ENCODE measurements at places on chromosomes 13 and 19.

GRCh38 chr19:46489445-46490272 is 6.0 kb downstream of the PNMA8B start:
- no peaks in the 10 kb centered on the region for H3K36me3 ChIP-seq
- H3K27ac ChIP-seq, result no peak overlapping the region
- peaks cover 16% of the 10 kb centered on the region for H3K27me3 ChIP-seq

- no peak overlapping the region for H3K27ac ChIP-seq
- H3K36me3 ChIP-seq, result no peaks in the 10 kb centered on the region
- no peak overlapping the region for H3K4me3 ChIP-seq
- H3K4me1 ChIP-seq, result no peaks in the 10 kb centered on the region
- DNase-seq, result peak; percentile 56
Observed at GRCh38 chr19:50777830-50778303, 7.6 kb downstream of the GPR32 start.

DNA sequence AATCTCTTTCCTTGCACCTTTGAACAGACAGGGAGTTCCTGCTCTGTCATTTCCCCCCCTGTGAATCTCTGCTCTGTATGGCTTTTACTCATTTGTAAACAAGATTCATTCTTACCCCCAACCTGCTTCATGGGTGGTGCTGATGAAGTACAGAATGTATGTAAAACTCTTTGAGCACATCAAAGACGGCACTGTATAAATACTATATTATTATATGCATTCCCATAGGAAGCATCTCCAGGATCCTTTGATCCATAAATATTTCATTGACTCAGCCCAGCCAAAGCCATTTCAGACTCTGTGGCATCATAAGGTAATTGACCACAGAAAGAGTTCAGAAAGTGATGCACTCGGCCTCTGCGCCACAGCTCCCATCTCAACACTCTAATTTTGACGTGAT is 208.7 kb downstream of the EFNB2 start:
- no peaks in the 10 kb centered on the region for H3K36me3 ChIP-seq
- no peaks in the 10 kb centered on the region for H3K27me3 ChIP-seq
- no peaks in the 10 kb centered on the region for H3K4me1 ChIP-seq
- H3K4me3 ChIP-seq, result no peak overlapping the region
- H3K27ac ChIP-seq, result no peak overlapping the region
- no peak for DNase-seq

GRCh38 chr13:28100150-28101121 is at the start of gene FLT3:
TSS of gene FLT3 (minus strand) at chr13:28100576. CDS start at chr13:28100510, 66 bp downstream.
- no peaks in the 10 kb centered on the region for H3K4me1 ChIP-seq
- DNase-seq, result peak; percentile 49
- no peak within 1 kb of the TSS for H3K27ac ChIP-seq
- no peaks in the 10 kb centered on the region for H3K36me3 ChIP-seq

DNA sequence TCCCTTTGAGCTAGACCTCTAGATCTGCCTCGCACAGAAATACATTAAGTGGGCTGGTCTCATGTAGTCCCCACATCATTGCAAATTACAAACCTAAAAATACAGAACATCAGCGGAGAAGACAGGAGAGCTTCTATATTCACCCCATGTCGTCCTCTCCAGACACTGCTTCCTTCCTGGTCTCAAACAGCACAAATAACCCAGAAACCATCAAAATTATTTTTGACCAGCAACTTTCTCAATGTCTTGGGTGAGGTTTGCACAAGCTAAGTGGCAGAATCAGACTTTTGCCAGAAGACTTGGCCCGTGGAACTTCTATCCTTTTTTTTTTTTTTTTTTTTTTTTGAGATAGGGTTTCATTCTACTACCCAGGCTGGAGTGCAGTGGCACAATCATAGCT is 28.2 kb downstream of the CLEC17A start:
- H3K4me1 ChIP-seq, result no peaks in the 10 kb centered on the region
- H3K4me3 ChIP-seq, result no peak overlapping the region
- H3K36me3 ChIP-seq, result no peaks in the 10 kb centered on the region
- H3K27me3 ChIP-seq, result no peaks in the 10 kb centered on the region
